SJSA1 (cell line): ENCODE measurements at places on chromosomes 2 and 18. TPM values are rescaled to one million over a fixed set of nuclear protein-coding genes. Genes with fewer than 3 reads are reported as not detected.

Gene DSG2
- 48.2 and 65.5 TPM in 2 replicates for total RNA-seq

Gene ACADL
- not detected in 2 replicates for total RNA-seq

Gene COL4A3
- not detected in 2 replicates for total RNA-seq

Gene ADAM23
- total RNA-seq: 0.03 TPM in 1 of 2 replicates, not detected in the other

Gene POTEI
- not detected in 2 replicates for total RNA-seq

Gene USP34
- total RNA-seq: 59.1 and 63.3 TPM in 2 replicates

Gene PRKRA
- 54.0 and 80.1 TPM in 2 replicates for total RNA-seq

Gene COPS7B
- 12.3 and 24.9 TPM in 2 replicates for total RNA-seq

GRCh38 chr2:1492711-1493430 is 79.6 kb downstream of the TPO start:
- peak; percentile 40 for DNase-seq

GRCh38 chr2:51299370-51299769 is 267.4 kb upstream of the NRXN1 start:
- no peak for DNase-seq

DNA sequence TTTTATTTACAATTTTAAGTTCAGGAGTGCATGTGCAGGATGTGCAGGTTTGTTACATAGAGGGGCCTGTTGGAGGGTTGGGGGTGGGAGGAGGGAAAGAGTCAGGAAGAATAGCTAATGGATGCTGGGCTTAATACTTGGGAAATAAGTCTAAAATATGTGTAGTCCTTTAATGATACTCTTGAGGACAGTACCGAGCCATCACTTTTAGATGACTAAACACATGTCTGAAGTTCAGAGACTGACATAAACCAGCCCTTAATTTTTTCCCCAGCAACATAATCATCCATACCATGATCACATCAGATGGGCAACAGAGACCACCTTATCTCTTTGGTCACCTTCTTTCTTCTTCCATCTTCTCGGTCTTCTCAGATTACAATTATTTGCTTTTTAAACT is 189.1 kb upstream of the COL3A1 start:
- DNase-seq: no peak

DNA sequence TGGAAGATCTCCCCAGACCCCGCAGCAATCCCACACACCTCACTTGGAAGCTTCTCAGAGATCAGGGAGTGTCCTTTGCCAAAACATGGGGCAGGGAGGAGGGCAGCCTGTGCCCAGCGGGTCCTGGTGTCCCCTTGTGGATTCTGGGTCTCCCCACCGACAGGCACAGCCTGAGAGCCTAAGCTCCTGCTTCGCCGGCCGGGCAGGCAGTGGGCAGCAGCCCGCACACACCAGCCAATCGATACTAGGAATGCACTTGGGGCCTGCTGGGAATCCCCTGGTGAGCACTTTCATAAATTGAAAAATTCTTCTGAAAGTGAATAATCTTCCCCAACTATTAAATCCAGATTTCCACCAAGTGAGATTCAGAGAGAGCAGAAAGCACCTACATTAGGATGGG is 246.0 kb downstream of the ATAD2B start:
- no peak for DNase-seq

GRCh38 chr2:40282428-40282827 is 169.5 kb downstream of the SLC8A1 start:
- DNase-seq: no peak

- no peak for DNase-seq
Measured at GRCh38 chr2:102253753-102254150, 57.6 kb upstream of the IL1RL1 start.

DNA sequence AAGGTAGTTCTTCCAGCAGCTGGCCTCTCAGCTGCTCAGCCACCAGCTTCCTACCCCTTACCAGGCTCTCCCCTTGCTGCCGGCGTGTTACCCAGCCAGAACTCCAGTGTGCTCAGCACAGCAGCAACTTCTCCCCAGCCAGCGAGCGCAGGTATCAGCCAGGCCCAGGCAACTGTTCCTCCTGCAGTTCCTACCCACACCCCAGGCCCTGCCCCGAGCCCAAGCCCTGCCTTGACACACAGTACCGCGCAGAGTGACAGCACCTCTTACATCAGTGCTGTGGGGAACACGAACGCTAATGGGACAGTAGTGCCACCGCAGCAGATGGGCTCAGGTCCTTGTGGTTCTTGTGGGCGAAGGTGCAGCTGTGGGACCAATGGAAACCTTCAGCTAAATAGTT is 52.0 kb downstream of the ZCCHC2 start:
- no peak for DNase-seq

DNA sequence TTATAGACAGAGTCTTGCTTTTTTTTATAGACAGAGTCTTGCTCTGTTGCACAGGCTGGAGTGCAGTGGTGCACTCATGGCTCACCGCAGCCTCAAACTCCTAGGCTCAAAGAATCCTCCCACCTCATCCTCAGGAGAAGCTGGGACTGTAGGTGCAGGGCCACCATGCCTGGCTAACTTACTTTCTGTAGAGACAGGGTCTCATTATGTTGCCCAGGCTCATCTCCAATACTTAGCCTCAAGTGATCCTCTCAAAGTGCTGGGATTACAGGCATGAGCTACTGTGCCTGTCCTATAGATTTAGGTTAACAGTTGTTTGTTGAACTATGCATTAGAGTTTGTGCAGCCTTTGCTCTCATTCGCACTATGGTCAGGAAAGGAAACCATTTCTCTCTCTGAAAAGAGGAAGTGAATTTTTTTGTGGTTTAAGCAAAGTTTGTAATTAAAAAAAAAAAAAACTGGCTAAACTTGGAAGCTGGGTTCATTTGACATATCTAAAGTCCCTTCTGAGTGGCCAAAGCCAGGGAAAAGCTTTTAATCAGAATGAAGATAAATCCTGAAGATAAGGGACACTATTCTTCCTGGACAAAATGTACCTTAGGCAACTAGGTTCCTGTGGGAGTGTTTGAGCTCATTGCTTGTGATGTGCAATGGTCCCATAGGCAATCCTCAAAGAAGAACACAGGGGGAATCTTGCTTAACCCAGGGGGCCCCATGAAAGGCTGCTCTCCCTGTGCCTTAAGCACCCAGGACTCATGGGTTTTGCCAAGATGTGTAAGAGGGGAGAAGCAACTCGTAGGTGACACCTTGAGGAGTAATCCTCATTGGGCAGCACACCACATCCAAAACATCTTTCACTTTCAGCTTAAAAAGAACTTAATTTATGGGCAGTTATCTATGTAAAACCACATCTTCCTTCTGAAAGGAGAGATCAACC is 201.7 kb downstream of the MREG start:
- DNase-seq: no peak

GRCh38 chr2:61937886-61938285 is 32.4 kb downstream of the COMMD1 start:
- DNase-seq: no peak

DNA sequence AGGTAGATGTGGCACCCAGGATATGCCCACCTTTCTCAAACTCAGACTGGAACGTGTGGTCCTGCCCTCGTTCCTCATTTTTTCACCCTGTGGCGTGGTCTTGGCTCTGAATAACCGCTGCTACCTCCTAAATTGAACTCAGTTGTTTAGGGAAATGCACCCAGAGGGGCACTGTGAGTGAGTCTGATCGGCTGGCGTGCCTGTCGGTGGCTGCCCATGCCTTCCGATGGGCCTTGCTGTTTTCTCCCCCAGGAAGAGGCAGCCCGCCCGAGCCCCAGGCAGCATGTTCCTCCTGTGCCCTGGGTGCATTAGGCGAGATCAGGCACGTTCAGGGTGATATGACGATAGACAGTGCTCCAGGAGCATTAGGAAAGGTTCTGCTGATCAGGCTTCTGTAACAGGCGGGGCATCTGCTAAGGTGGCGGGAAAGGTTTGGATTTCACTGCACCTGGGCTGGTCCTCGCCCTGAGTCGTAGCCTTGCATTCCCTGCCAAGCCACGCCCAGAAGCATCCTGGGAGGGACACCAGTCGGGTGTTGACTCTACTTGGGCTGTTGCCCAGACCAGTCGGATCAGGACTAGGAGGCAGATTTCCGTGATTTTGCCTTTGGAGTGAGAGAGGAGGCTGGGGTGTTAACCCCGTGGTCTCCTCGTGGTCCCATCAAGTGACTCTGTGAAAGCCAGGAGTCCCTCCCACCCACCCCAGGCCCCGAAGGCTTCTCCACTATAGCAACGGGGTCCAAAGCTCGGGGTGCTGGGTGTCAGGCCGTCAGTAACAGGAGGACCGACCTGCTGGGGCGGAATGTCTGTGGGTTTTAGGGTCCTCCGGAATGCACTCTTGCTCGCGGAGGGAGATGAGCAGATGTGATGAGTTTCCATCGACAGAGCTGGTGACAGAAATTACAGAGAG is 75.1 kb downstream of the SH3BP4 start:
- DNase-seq: peak; percentile 55
